ENCODE measurements at places on chromosomes 16 and 17.

DNA sequence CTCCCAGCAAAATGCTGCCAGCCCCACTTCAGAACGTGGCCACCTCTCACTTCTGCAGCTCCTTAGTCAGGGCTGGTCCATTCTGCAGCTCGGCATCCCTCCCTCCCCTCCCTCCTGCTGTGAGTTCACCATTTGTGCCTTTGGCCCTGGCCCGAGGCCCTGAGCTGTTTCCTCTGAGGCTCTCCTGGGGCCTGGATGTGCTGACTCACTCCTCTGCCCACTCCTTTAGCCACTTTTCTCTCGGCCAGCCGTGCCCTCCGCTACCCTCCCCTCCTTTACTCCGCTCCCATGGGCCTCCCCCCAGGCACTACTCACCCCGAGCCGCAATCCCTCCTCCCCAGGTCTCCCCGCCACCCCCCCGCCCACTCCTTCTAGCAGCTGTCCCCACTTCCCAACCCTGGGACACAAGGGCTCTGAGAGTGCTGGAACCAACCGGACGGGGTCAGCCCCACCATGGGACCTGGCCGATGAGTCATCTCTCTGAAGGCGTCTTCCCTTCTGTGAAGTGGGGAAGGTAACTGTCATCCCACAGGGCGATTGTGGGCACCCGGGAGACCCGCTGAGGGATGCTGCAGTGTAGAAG lies 11.5 kb downstream of the KCNG4 start:
- DNase-seq: no peak

DNA sequence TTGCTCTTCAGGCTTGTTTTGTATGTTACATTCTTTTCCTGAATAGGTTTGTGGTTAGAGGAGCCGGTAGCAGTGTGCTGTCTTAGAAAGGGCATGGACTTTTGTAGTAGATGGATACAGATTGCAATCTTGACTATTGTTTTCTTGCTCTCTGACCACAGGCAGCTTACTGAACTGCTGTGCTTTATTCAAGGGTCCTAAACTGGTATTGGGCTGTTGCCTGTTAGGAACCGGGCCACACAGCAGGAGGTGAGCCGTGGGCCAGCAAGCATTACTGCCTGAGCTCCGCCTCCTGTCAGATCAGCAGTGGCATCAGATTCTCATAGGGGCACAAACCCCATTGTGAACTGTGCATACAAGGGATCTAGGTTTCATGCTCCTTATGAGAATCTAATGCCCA lies 373.9 kb downstream of the CPPED1 start:
- DNase-seq: no peak

DNA sequence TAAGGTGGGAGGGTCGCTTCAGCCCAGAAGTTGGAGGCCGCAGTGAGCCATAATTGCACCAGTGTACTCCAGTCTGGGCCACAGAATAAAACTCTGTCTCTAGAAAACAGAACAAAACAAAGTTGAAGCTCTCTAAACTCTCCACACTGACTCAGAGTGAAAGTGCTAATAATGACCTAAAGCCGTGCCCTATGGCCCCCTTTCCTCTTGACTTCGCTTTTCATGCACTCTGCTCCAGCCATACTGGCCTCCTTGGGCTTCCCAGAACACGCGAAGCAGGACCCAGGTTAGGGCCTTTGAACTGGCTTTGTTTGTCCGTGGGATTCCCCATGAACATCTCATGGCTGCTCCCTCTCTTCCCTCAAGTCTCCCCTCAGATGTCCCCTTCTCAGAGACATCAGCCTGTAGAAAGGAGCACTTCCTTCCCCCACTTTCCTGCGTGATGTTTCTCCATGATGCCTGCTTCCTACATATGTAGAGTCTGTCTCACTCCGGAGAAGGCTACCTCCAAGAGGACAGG lies 18.6 kb upstream of the SPN start:
- no peak for DNase-seq

GRCh38 chr17:27294689-27295630 lies 1.0 kb downstream of the WSB1 start:
- peak; percentile 84 for DNase-seq

DNA sequence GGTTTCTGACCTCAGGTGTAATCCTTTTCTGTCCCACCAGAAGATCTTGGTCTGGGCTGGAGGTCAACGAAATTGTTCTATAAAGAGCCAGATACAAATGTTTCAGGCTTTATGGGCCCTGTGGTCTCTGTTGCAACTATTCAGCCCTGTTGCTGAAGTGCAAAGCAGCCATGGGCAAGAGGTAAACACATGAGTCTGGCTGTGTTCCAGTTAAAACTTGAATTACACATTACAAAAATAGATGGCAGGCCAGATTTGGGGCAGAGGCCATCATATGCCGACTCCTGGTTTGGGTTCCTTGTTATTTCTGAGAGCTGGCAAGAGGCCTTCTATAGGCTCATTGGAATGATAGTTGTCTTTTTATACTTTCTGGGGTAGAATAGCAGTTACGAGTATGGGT lies 114.4 kb downstream of the SDR42E1 start:
- no peak for DNase-seq

DNA sequence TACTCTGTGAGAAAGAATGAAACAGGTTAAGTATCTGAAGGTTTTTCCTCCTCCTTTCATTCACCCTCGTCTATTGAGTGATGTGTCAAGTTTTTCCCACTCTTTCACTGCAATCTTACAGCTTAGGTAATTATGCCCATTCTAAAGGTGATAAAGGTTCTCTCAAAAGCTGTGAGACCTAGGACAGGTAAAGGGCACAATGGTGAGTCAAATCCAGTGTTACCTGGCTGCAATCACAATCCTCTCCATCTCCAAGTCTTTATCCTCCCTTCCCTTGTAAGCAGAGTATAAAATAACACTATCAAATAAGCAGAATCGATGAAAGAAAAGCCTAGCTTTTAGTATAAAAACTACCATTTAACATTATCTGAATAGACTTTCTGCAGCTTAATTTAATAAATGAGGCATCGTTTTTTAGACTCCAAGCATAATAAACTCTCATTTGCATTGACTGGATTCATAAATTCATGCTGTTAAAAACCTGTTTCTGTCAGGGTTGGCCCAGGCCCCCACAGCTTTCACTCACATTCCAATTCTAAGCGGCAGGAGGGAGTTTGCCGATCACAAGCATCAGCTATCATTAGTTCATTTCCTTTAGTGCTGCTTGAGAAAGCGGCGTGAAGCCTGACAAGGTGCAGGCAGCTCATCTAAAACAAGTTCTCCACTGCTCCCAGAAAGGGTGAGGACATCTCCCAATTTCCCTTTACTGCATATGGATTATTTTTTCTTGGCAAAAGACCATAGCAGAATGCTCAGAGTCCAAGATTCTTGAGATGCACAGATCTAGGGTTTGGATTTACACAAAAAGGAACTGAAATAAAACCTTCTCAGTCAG lies 67.8 kb downstream of the CDH8 start:
- no peak for DNase-seq

DNA sequence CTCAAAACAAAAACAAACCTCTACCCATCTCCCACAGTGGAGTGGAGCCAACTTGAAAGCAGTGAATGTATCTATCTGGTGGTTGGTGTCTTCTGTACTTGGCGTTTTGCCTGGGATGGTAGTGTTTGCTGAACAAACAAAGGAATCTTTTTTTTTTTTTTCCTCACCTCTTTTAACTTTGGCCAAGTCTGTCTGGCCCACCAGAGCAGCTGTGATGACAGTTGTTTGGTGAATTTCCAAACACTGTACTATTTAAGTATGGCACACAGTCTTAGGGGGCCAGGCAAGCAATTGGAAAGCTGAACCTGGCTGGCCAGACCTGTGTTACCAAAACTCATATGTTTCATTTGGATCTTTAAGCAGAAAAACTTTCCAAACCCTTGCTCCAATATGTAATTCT lies 101.8 kb upstream of the CDH13 start:
- no peak for DNase-seq

- DNase-seq: peak; percentile 97
Measured at GRCh38 chr17:50272711-50273653, 1.3 kb upstream of the TMEM92 start.

- DNase-seq: no peak
Measured at GRCh38 chr16:63749276-63749675, 1372.6 kb downstream of the CDH11 start.

DNA sequence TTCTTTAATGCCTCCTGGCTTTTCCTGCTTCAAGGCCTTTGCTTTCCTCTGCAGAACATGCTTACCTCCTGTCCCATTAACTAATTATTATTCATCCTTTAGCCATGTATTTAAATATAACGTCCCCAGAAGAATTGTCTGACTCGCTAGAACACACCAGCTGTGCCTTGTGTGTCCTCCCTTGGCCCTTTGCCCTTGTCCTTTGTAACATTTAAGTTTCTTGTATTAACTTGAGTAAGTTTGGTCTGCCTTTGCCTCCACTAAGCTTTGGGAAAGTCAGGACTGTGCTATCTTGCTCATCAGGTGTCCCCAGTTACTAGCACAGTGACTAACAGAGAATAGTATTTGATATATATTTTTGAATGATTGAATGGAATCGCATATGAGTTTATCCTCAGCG lies 29.6 kb upstream of the ABCA9 start:
- DNase-seq: no peak

DNA sequence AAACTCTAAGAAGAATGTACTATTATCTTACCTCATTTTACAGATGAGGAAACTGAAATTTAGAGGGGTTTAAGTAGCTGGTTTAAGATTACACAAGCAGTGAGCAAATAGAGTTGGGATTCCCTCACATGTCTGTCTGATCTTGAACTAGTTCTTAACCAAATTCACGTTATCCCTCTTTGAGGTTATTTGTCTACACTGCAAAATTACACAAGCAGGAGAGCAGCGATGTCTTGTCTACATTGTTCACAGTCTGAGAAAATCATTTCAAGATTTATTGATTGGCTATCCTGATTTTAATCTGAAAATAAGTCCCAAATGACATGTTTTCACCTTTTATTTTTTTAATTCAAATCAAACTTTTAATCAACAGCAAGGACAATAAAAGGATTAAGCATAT lies 56.9 kb downstream of the SOX9 start:
- no peak for DNase-seq

GRCh38 chr17:62648251-62648955 lies 20.9 kb downstream of the MRC2 start:
- peak; percentile 35 for DNase-seq

DNA sequence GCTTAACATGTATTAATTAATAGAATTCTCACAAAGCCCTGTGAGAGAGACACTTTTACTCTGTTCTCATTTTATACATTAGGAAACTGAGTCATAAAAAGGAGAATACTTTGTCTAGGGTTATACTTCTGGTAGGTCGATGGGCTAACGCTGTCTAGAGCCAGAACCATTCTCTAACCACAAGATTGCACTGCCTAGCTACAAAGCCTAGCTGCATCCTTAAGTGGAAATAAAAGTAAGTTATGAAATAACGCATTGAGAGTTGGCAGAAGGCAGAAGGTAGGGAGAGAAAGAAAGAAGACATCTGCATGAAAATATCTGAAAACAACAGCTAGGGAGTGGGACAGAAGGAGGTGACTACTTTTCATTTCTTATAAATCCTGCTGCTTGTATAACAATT lies 33.2 kb downstream of the IRX6 start:
- DNase-seq: no peak

GRCh38 chr16:85491798-85492294 lies 121.3 kb upstream of the GSE1 start:
- DNase-seq: no peak

- DNase-seq: no peak
Measured at GRCh38 chr16:54928016-54928356, 2.7 kb upstream of the IRX5 start.

DNA sequence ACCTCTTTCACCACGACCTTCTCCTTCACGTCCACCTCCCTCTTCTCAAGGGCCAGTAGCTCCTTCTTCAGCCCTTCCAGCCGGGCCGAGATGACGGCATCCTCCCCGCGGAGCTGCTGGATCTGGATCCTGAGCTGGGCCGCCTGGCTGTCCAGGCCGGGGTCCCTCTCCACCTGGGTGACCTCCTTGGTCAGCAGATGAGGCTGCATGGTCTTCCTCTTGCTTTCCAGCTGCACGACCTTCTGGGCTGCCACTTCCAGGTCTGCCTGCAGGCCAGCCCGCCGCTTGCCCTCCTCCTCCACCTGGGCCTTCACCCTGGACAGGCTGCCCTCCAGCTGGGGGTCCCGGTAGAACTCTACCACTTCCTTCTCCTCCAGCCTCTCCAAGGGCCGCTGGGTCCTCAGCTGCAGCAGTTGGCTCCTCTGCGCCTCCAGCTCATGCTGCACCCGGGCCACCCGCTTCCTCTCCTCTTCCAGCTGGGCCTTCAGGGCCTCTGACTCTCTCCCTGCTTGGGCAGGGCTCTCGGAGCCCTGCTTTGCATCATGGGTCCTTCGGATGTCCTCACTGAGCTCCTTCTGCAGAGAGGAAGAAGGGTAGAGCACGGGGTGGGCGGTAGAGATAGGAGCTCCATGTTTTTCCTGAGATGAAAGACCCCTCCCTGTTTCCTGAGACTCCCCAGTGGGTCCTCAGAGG lies 9.5 kb downstream of the CDK3 start:
- DNase-seq: no peak

- no peak for DNase-seq
Measured at GRCh38 chr16:54509456-54509855, 222.9 kb upstream of the IRX3 start.

- no peak for DNase-seq
Measured at GRCh38 chr16:3759736-3760135, 42.4 kb upstream of the TRAP1 start.

DNA sequence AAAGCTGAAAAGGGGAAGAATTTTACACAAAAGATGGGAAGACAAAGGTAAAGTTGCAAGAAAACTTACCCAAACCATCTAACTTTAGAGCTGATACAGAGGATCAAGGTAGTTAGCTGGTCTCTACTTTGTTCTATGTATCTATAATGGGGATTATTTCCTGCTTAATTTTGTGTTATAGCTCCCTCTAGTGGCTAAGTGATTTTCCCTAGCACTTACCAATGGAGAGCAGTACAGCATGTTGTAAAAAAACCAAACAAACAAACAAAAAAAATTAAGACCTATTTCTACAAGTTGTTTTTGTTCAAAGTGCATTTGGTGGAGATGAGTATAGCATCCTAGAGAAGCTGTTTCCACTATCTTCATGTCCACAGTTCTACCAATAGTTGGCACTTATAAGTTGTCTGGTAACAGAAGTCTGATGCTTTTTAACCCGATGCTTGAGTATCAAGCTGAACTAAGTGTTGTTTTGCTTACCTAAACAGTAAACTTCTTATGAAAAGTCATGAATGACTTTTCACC lies 7.5 kb downstream of the SRSF1 start:
- DNase-seq: peak; percentile 40

DNA sequence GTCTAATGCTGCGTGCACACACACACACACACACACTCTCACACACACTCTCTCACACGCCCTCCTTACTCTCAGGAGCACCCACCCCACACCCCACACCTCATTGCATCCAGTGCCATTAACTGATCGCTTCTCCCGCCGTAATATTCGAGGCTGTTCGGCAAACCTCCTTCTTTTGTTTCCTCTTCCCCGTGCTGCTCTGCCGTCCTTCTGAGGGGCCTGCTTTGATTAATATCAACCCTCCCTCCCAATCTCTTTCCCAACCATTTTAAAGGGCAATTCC lies 156.2 kb upstream of the TNRC6C start:
- DNase-seq: no peak
